ENCODE measurements at places on chromosomes 11 and 22. TPM values are rescaled to one million over a fixed set of nuclear protein-coding genes. Genes with fewer than 3 reads are reported as not detected.

The SPTY2D1 gene
- 17.7 TPM for total RNA-seq

The ME3 gene
- total RNA-seq: 40.2 TPM

The OR52H1 gene
- total RNA-seq: 0.73 TPM

The FAM83F gene
- total RNA-seq: 33.0 TPM

The KLHL35 gene
- 1.5 TPM for total RNA-seq

The FHIP1B gene
- 49.5 TPM for total RNA-seq

The TSPAN18 gene
- total RNA-seq: 19.1 TPM

The GAB4 gene
- 0.23 TPM for total RNA-seq

The HTR3B gene
- not detected for total RNA-seq

The GPHA2 gene
- total RNA-seq: not detected

The SMIM35 gene
- total RNA-seq: 0.13 TPM
